ENCODE measurements at places on chromosomes 13 and 19. TPM values are rescaled to one million over a fixed set of nuclear protein-coding genes. Genes with fewer than 3 reads are reported as not detected.

Gene C1QTNF9B
- total RNA-seq = 0.48 TPM

Gene HIF3A
- total RNA-seq = 49.2 TPM

Gene PRRG2
- total RNA-seq = 0.40 TPM

Gene CYP4F12
- total RNA-seq = 1.9 TPM

DNA sequence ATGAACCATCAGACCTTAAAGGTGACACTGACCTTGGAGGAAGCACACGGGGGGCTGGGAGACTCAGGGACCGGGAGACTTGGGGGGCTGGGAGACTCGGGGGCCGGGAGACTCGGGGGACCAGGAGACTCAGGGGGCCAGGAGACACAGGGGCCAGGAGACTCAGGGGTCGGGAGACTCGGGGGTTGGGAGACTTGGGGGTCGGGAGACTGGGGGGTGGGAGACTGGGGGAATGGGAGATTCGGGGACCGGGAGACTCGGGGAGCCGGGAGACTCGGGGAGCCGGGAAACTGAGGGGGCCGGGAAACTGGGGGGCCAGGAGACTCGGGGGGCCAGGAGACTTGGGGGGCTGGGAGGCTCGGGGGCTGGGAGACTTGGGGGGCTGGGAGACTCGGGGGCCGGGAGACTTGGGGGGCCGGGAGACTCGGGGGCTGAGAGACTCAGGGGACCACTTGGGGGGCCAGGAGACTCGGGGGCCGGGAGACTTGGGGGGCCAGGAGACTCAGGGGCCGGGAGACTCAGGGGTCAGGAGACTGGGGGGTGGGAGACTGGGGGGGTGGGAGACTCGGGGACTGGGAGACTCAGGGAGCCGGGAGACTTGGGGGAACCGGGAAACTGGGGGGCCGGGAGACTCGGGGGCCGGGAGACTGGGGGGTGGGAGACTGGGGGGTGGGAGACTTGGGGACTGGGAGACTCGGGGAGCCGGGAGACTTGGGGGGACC lies 62.9 kb downstream of the RASA3 start:
- DNase-seq = no peak

GRCh38 chr19:57802269-57802668 lies 12.4 kb downstream of the ZNF552 start:
- no peak for DNase-seq

GRCh38 chr19:49287141-49287770 lies 37.7 kb downstream of the SLC6A16 start:
- DNase-seq = no peak

- DNase-seq = no peak
These were observed 12.2 kb upstream of the SPACA7 start for GRCh38 chr13:112363867-112364528.

DNA sequence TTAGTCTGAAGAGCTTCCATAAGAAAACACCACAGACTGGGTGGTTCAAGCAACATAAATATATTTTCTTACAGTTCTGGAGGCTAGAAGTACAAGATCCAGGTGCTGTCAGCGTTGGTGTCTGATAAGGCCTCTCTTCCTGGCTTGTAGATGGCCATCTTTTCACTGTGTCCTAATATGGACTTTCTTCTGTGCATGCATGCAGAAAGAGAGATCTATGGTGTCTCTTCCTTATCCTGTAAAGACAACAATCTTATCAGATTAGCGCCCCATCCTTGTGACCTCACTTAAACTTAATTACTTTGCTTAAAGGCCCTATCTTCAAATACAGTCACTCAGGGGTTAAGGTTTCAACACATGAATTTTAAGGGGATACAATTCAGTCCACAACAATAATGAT lies 14.1 kb upstream of the NDFIP2 start:
- DNase-seq = no peak

- no peak for DNase-seq
These were observed 5.2 kb downstream of the LHFPL6 start for GRCh38 chr13:39597838-39598237.

DNA sequence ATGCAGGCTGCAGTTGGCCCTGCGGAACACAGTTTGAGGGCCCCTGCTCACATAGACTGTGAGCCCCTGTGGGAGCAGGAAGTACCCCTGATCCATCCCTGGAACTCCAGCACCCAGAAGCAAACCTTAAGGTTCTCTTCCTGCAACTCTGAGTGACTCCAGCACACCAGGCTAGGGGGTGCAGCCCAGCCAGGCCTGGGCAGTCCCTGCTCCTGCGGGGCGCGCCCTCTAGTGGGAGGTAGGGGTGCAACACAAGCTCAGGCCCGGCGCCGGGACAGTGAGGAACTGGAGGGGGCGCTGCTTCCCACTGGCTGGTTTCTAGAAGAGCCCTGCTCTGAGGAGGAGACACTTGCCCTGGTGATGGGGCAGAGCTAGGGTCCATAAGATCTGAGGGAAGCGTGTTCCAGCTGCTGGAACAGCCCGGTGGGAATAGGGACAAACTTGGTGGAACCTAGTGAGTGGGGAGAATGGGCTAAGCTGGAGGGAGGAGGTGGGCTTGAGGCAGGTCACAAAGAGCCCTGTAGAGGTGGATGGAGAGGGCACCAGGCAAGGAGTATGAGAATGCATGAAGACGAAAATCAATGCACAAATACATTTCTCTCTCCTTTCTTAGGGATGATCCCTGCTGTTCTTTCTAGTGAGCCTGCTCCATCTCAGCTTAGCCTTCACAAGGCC lies 5.0 kb downstream of the ZSCAN5A start:
- DNase-seq = peak; percentile 81

DNA sequence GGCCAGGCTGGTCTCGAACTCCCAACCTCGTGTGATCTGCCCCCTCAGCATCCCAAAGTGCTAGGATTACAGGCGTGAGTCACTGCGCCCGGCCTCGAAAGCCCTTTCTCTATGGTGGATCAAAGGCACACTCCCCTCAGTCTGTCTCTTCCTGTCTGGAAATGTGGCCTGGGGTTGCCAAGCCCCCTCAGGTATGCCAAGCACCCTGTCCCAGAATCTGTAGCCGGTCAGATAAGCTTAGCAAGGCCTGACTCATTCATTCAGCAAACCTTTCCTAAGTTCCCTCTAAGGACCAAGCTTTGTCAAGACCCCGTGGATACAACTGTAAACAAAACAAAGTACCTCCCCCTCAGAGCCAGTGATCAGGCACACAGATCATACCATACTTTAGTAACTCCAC lies 14.1 kb downstream of the NUCB1 start:
- no peak for DNase-seq

DNA sequence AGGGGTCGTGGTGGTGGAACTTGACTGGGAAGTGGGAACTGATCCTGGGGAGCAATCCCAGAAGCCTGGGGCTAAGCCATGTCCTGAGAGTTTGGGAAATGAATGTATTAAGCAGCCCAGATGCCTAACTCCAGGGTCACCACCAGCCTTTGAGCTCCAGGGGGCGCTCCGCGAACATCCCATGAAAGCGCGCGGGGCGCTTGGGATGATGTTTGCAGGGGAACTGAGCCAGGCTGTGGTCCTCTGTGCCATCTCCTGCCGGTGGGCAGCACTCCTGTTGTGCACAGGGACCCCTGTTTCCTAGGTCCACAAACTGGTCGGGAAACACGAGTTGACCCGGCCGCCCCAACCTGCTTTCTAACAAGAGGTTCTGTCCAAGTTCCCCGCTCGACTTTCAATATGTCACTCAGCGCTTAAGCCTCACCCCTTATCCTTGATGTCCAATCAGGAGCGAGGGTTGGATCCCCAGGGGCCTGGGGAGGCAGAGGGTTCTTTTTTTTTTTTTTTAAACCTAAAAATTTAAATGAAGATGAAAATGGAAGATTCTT lies 14.4 kb downstream of the LEUTX start:
- DNase-seq = peak; percentile 78

- no peak for DNase-seq
These were observed 171.3 kb downstream of the CACNA1A start for GRCh38 chr19:13334801-13335481.

DNA sequence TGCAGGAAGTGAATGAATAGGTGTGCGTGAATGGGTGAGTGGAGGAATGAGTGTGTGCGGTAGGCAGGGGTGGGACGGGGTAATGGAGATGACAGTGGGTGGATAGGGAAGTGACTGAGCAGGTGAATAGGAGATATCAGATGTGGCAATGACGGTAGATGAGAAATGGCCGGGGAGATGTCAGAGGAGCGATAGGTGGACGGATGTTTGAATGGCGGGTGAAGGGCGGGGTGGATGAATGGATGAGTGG lies 1.5 kb downstream of the TTC9B start:
- no peak for DNase-seq

- DNase-seq = no peak
These were observed 31.9 kb downstream of the SGCG start for GRCh38 chr13:23212671-23213070.

DNA sequence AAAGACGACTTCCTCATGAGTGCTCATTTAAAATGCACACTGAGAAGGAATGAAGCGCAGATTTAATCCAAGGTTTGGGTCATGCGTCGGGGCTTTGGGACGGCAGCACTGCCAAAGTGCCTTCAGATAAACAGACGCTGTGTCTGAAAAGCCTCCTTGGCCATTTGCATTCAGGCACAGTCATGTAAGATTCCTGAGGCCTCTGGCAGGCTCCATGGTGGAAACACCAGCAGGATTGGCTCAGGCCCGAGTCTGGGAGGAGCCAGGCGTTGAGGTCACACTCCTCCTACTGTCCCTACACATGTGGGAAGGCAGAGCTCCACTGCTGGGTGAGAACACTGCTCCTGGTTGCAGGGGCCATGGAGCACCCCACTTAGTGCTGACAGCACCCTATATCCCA lies 113.3 kb upstream of the KL start:
- DNase-seq = peak; percentile 82

DNA sequence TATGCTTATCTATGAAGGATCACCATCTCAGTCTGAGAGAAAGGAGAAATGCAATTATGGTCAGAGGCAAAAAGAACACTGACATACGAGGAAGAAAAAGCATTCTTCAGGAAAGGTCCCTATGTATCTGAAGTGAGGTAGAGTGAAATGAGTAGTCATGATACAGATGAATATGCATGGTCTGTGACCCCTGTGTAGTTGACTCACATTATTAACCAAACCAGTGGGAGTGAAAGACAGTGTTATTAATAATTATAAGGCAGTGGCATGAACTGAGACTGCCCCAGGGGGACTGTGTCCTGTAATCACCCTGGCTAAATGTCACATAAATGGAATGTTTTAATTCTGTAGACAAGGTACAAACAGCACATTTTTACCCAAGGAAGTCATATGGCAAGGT lies 1320.2 kb upstream of the PCDH9 start:
- DNase-seq = no peak
